CD4-positive, alpha-beta T cell treated with Interferon gamma for 1 hour (primary cell): ENCODE measurements at places on chromosomes 2 and 18.

DNA sequence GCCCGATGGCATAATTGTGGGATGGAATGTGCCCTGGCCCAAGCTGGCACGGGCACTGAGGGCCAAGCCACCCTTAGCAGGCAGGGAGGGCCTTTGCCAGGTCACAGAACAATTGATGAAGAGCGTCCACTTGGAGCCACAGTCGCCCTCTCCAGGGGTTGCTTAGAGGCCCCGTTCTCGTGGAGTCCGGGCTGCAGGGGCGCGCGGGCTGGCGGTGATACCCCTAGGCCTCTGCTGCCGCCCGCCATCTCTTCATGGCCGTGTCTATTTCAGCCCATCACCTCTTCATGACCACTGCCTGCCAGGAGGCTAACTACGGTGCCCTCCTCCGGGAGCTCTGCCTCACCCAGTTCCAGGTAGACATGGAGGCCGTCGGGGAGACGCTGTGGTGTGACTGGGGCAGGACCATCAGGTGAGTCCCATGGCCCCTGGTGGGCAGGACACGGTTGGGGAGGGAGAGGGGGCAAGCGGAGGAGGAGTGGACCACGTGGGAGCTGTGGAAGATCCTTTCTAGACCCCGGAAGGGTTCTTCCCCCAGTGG, 17.6 kb downstream of the RAMP1 start:
- no peak for DNase-seq

GRCh38 chr18:55323051-55323994, 264.7 kb downstream of the TCF4 start:
- DNase-seq: no peak

- no peak for DNase-seq
These were observed 696.6 kb downstream of the RNF144A start for GRCh38 chr2:7613831-7614230.

- peak; percentile 19 for DNase-seq
These were observed 34.3 kb upstream of the TXNDC2 start for GRCh38 chr18:9851511-9851910.

- DNase-seq: no peak
These were observed 45.2 kb downstream of the FAM117B start for GRCh38 chr2:202679980-202680379.

DNA sequence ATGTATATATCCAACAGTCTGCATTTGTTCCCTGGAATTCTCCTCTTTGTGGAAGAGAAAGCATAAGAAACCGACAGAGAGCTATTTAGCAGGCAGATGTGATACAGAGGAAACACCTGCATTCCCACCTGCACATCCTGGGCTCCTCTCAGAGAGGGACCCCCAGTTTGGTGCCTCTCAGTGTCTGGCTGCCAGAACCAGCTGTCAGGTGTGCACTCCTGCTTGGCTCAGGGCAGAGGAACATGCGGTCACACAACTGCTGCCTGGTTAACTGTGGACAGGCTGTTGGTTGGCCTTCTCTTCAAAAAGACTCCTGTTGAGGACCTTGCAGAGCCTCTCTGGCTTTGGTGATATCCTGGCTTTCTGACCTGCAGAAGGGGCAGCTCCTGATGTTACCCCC, 54.6 kb downstream of the ITGB6 start:
- DNase-seq: no peak

DNA sequence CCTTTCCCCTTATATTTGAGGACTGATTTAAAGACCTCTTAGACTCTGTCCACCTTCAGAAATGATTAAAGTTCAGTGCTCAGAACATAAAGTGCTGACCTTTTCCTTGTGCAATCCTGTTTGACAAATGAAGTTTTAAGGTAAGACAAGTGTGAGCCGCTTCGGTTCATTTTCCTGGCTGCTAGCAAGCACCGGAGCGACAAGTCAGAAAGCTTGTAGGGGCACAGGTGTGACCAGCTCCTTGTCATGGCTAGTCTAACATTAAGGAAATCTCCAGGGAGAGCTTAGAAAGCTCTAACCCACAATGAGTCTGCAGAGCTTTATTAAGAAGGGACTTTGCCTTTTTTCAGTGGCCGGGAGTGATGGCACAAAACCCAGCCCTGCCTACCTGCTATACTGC, 2.3 kb upstream of the NCKAP5 start:
- no peak for DNase-seq

GRCh38 chr2:150376553-150377335, 110.7 kb downstream of the RND3 start:
- no peak for DNase-seq

DNA sequence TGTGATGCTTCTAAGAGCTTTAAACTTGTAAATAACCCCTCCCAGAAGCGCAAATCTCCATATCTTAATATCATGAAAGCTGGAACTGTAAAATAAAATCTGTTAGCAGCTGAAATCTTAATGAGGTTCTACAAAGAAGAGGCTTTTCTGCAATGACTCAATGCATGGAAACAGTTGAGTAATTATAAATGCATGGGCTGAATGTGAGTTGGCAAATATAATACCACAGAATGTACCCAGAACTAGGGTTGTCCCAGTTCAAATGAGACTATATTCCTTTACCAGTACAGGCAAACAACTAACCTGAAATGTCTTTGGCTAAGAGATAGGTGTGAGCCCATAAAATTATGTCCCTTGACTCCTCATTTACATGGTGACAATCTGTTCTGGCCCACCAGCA, 52.9 kb downstream of the SATB2 start:
- no peak for DNase-seq

GRCh38 chr18:32156855-32157254, 33.0 kb upstream of the MEP1B start:
- DNase-seq: no peak

GRCh38 chr2:117760916-117761315, 53.6 kb upstream of the DDX18 start:
- no peak for DNase-seq

- DNase-seq: no peak
These were observed 2.7 kb upstream of the IL1R1 start for GRCh38 chr2:102139851-102140250.

GRCh38 chr2:119744335-119744939, 15.3 kb upstream of the PTPN4 start:
- DNase-seq: no peak

GRCh38 chr2:66461664-66462500, 27.0 kb downstream of the MEIS1 start:
- DNase-seq: no peak

- DNase-seq: no peak
These were observed 104.3 kb upstream of the DAPL1 start for GRCh38 chr2:158690823-158691222.

DNA sequence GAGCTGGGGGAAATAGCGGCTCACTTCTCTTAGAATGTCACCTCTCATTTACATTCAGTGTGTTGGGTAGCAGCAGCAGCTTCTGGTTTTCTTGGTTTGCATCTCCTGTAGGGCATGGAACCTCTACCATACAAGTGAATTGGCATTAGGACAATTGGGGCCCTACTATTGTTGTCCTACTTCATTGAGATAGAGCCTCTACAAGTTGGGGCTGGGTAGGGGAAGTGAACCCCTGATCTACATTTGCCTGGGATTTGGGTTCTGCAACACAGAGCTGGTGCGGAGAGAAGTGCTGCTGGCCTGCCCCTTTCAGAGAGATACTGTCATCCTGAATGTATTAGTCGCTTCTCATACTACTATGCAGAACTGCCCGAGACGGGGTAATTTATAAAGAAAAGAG, 391.6 kb upstream of the HS6ST1 start:
- DNase-seq: no peak

DNA sequence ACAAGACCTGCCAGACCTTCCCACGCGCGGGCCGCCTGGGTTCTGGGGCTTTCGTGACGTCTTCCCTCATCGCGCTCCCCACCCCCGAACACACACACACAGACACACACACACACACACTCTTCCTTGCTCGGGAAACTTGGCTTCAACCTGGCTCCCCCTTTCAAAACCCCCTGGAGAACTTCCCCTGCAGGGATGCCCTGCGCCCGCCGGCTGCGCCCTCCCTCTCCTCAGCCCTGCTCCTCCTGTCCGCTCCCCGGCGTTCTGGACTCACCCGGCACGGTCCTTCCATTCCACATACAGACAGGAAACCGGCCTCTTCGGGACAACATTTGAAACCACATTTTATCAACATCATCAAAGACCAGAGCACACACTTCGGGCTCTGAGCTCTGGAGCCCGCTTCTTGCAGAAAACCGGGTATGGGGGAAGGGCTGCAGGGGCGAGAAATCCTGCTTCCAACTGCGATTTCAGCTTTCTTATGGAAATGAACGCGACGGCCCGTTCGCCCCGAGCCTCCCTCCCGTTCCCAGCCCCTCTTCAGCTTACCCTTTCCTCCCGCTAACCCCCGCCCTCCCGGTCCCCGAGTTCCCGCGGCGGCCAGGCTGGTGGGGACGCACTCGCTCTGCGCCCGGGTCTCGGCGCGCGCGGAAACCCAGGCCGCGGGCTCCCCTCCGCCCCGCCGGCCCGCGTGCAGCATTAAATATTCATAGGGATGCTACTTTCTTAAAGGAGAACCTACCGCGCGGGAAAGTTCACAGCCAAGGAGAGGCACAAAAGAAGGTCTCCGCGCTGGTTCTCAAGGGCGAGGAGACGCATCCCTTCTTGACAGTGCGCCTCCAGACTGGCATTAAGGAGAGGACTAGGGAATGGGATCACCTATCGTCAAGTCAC, 18.3 kb downstream of the POU3F3 start:
- DNase-seq: no peak

DNA sequence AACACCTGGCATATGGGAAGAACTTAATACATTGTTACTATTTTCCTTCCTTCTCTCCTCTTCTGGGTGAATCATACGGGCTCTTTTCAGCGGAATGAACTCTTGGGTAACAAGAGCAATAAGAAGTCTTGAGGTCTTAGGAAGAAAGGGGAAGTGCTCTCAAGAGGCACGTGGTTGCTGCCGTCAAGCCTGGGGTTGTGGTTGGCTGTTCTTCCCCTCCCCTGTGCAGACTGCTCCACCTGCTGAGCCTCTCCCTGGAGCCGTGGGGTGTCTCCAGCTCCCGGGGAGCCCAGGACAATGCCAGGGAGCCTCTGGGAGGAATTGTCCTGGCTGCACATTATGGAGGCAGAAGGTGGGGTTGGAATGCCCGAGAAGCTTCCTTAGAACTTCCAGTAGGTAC, 19.4 kb downstream of the TOGARAM2 start:
- peak; percentile 78 for DNase-seq

GRCh38 chr2:101872480-101872879, 119.3 kb upstream of the IL1R2 start:
- no peak for DNase-seq

GRCh38 chr18:52577795-52578194, 237.8 kb downstream of the DCC start:
- DNase-seq: no peak

- no peak for DNase-seq
These were observed 11.7 kb downstream of the COLEC11 start for GRCh38 chr2:3606370-3607201.

- no peak for DNase-seq
These were observed 102.6 kb downstream of the HS6ST1 start for GRCh38 chr2:128215897-128216642.

DNA sequence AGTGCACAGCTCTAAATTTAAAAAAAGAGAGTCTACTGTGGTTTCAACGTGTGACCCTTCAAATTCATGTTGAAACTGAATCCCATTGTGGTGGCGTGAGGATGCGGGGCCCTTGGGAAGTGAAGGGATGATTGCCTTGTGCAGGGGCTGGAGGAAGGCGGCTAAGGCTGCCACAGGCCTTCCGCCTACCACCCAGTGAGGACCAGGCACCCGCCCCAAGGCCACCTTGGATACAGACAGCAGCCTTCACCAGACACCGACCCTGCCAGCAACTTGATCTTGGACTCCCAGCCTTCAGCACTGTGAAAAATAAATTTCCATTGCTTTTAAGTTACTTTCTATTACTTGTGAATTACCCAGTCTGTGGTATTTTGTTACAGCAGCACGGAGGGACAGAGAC, 103.4 kb upstream of the TMEM18 start:
- no peak for DNase-seq

DNA sequence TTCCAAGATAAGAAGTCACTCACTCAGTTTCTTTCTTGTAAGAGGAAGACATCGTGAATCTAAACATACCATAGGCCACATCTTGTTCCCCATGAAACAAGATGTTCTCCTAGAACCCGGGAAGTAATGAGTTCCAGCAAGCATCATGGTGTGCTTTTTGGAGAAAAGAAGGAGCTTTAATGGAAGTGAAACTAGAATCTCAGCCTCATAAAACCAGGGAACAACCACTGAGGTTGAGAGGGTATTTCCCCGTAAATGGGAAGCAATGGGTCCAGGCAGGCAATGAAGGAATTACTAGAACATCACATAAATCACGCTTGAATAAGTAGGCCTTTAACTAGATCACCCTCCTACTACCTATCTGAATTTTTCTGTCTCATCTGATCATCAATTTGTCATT, 40.3 kb downstream of the PSTPIP2 start:
- DNase-seq: no peak

- no peak for DNase-seq
These were observed 71.2 kb downstream of the AGAP1 start for GRCh38 chr2:235564884-235565530.

DNA sequence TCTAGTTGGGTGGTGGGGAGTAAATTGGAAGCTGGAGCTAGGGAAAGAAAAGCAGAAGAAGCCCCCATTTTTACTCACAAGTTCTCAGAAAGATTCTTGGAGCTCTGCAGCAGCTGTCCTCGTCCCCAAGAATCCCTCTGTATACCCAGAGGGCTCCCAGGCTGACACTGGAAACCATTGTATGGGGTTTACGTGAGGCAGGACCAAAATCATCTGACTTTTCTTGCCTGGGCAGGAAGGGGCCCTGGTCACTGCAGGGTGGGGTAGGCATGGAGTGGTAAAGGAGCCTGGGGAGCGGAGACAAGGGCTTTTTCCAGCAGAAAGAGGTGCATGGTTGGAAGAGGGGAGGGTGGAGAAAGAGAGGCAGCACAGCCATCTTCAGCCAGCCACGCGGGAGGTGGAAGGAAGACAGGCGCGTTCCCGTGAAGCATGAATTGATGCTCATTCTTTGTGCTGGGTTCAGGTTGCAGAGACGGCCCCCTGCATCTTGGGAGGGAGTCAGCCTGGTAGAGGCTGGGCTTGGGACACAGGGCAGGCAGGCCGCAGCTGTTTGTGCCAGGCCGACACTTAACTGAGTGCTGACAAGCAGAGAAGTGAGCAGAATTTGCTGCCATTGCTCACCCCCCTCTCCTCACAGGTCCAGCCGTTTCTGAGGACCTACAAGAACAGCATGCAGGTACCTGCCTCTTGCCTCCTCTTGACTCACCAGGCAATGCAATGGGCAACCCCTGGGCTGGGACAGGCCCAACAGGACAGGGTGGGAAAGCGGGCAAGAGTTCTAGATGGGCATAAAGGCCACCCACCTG, 94.8 kb downstream of the PLB1 start:
- DNase-seq: no peak
